ENCODE measurements at places on chromosomes 1 and 21.

DNA sequence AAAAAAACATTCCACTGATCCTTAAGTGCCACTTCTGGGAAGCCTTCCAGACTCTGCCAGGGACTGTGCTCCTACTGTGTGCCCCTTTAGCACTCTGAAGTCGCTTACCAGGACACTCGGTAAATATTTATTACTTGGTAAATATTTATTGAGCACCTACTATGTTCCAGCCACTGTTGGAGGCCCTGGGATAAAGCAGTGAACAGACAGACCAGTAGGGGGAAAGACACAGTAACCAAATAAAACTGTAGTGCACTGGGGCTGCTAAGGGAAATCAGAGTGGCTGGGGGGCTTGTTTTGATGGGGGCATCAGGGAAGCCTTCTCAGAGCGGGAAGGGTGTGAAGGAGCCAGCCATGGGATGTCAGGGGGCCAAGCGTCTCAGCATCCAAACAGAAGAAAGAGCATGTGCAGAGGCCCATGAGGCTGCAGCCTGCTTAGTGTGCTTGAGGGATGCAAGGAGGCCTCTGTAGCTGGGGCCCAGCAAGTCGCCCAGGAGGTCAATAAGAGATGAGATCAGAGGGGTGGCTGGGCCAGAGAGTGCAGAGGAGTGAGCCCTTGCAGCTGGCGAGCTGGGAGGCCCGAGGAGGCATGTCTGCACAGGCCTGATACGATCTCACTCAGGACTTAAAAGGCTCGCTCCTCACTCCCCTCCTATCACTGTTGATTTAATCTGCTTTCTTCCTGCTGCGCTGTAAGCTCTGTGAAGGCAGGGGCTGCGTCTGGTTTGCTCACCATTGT lies 28.6 kb downstream of the KAZN start:
- peak; percentile 3 for DNase-seq

GRCh38 chr1:26181586-26182382 lies 4.5 kb downstream of the CNKSR1 start:
- peak; percentile 63 for DNase-seq

GRCh38 chr1:246629030-246629429 lies 62.8 kb downstream of the CNST start:
- no peak for DNase-seq

DNA sequence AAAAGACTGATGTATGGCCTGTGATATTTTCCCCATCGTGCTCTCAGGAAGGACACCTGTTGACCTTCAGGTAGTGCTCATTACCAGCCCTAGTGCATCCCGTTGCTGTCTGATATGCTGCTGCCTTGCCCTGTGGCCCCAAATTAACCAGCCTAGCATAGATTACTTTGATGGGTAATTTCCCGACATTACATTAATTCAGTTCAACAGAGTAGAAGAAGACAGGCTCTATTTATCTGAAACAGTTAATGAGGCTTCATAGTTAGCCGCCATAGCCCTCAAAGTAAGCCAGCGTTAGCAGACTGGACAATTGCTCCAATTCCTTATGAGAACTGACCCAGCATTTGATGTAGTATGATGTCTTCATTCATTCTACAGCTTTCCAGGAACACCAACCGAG lies 257.6 kb downstream of the OLFM3 start:
- no peak for DNase-seq

All from MG63 (cell line).